ENCODE measurements at places on chromosomes 7 and 10. TPM values are rescaled to one million over a fixed set of nuclear protein-coding genes. Genes with fewer than 3 reads are reported as not detected.

PGAM2 gene
- total RNA-seq: not detected

PDGFA gene
- total RNA-seq: 9.9 TPM

PRLHR gene
- total RNA-seq: not detected

HTR7 gene
- not detected for total RNA-seq

CYP26C1 gene
- 0.06 TPM for total RNA-seq
